ENCODE measurements at places on chromosomes 12 and 14. TPM values are rescaled to one million over a fixed set of nuclear protein-coding genes. Genes with fewer than 3 reads are reported as not detected.

Gene MIP
- 0.15 TPM for total RNA-seq

Gene PHETA1
- 3.9 TPM for total RNA-seq

Gene PRPH
- not detected for total RNA-seq

Gene GPX2
- total RNA-seq: not detected

Gene FAM161B
- total RNA-seq: 4.0 TPM

Gene SPRYD4
- 1.4 TPM for total RNA-seq

Gene FBRSL1
- 3.2 TPM for total RNA-seq

Gene RDH12
- 0.20 TPM for total RNA-seq

Gene EDDM3A
- total RNA-seq: not detected

Gene RNASE3
- total RNA-seq: not detected

Gene GRIN2B
- not detected for total RNA-seq

Gene GALNT8
- total RNA-seq: not detected

- no peak for DNase-seq
Observed at GRCh38 chr14:104267895-104268294, 129.5 kb downstream of the KIF26A start.

- DNase-seq: no peak
Observed at GRCh38 chr12:130665753-130666152, 50.3 kb downstream of the RIMBP2 start.

GRCh38 chr12:64332938-64333337, 57.6 kb downstream of the C12orf56 start:
- DNase-seq: no peak

DNA sequence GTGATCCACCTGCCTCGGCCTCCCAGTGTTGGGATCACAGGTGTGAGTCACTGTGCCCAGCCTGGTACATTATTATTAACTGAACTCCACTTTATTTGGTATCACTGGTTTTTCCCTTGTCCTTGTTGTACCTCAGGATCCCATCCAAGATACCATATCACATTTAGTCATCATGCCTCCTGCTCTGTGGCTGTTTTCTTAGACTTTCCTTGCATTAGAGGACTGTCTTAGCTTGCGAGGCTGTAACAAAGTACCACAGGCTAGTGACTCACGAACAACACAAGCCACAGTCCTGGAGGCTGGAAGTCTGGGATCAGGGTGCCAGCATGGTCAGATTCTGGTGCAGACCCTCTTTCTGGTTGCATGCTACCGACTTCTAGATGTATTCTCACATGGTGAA, 12.2 kb downstream of the KLC1 start:
- DNase-seq: peak; percentile 89

- DNase-seq: no peak
Observed at GRCh38 chr12:27387473-27387872, 54.8 kb downstream of the BMAL2 start.

DNA sequence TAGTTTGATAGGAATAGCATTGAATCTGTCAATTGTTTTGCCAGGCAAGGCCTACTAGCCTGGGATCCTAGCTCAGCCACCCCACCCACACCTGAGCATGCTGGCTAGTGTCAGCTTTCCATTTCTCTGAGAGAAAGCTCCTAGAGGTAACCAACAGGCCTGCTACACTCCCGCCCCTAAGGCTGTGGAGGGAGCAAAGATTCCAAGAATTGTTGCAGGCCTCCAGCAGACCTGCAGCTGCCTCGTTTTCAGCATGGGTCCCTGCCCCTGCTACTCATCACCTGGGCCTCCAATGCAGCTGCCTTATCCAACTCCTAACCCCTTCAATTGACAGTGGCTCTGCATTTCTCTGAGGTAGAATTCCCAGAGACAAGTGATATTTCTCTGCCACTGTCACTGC, 852.4 kb upstream of the MDGA2 start:
- no peak for DNase-seq

GRCh38 chr14:70909733-70910614, 2.7 kb downstream of the PCNX1 start:
- DNase-seq: no peak

GRCh38 chr14:77667331-77667730, 40.5 kb downstream of the ALKBH1 start:
- no peak for DNase-seq

GRCh38 chr12:15044471-15044870, 71.6 kb downstream of the PDE6H start:
- peak; percentile 11 for DNase-seq

DNA sequence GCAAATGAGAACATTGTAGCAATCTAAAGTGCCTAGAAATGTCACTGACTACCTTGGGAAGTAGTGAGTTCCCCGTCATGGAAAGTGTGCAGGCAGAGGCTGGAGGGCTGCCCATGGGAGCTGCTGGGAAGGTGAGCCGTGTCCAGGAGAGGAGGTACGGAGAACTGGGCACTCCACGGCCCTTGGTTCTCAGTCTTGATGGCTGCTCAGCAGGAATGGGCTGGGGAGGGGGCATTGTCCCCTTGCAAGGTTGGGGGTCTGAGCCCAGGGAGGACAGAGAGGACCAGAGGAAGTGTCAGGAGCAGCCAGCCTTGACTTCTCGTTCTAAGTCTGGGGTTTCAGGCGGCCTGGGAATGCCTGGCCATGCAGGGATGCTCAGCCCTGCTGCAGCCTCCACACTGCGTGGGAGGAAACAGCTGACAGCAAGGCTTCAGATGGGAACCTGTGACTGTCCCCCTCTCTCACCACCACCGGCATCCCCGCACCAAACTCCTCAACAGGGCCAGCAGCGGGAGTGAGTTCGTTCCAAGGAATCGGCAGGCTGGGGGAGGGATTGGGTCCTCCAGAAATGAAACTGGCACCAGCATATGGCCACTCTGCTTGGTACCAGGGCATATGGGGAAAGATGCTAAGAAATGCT, 140.2 kb downstream of the BCL11B start:
- no peak for DNase-seq

DNA sequence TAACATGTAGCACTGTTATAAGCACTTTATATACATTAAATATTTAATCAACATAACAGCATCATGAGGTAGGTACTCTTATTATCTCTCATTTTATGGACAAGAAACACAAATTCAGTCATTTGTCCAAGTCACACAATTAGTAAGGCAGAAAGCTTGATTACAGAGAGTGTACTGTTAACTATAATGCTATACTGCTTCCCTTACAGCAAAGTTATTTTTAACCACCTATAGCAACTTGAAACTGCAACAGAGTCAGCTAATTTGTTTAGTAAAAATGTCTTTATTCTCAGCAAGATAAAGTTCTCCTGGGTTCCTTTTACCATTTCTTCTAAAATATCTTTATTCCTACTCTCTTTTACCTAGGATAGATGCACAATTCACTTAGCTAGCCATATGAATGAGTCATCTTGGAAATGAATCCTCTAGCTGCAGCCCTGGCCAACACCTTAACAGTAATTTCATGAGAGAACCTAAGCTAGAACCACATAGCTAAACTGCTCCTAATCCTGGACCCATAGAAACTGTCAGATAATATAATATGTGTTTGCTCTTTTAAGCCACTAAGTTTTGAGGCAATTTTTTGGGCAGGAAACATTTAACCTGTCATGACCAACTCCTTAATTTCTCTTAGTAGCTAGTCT, 90.2 kb upstream of the HECTD1 start:
- peak; percentile 39 for DNase-seq

DNA sequence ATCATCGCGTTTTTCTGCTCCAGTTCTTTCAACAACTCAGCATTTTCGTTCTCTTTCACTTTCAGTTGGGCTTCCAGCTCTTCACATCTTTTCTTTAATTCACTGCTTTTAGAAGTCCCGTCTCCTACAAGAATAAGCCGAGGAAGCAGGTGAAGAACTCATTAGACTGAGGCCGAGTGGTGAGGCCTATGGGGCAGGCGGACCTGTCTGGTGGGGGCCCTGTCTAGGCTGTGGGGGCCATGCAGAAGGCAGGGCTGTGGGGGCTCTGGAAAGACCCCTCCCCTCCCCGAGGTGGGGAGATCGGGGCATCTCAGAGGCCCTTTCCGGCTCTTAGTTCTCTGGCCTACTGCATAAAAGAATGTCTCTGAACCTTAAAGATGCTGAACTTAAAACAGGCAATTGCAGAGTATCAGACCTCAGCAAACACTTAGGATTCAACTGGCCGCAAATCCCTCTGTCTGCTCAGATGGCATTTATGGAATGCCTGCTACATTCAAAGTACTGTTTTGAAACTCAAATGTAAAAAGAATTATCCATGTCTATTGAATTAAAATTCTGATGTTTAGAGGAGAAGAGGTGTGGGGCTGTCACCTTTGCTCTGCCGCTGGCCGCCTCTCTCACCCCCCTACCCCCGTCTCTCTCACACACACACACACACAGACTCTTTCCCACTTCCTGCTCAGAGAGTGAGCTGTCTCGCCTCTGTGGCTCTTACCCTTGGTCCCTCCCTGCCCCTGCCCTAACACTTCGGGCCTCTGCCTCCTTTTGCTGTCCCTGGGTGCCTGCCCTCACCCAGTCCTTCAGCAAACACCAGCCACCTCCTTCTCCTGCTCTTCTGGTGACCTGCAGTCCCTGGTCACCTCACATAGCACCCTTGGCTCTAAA, 34.7 kb downstream of the CCDC92 start:
- no peak for DNase-seq

DNA sequence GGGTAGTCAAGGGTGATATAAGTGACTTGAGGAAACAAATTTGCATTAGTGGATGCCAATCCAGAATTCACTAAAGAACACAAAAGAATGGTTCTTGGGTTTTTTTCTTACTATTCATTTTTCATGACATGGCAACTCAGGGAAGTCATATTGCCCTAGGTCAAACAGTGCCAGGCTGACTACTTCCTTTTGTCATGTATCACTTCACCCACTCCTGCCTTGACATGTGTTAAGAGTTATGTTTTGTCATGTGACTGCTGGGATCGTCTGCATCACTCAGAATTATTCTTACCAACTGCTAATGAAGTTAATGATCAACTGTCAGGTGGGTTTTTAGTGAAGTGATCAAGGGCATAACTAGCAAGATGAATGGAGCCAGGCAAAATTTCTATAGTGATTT, 74.2 kb downstream of the PRORP start:
- DNase-seq: peak; percentile 29

DNA sequence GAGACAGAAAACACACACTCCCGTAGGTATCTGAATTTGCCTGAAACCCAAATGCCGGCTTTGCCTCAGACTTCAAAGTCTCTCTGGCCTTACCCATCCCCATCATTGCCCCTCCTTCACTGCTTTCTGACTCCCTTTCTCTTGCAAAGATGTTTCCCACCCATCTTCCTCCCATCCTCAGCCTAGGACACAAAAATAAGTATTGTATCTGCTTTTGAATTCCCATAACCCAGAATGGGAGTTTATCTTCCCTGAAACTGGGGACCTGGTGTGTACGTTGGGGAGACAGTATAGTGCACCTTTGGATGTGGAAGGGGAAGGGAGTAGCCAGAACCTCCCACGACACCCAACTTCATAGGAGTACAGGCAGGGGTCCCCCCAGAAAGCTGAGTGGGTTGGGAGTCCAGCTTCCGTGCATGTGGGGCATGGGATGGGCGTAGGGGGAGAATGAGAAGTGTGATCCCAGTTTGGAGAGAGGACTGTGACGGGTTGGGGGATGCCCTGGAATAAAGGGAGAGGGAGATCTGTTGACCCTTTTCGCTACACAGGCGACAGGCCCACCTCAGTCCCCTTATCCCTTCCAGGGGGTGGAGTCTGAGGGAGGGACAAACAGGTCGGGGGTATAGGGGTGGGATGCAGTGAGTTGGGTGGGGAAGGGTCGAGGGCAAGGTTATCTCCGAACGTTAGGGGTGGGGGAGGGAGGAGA, 488 bp upstream of the KIF5A start:
- DNase-seq: no peak

- no peak for DNase-seq
Observed at GRCh38 chr12:129540249-129540648, 363.6 kb downstream of the TMEM132D start.

DNA sequence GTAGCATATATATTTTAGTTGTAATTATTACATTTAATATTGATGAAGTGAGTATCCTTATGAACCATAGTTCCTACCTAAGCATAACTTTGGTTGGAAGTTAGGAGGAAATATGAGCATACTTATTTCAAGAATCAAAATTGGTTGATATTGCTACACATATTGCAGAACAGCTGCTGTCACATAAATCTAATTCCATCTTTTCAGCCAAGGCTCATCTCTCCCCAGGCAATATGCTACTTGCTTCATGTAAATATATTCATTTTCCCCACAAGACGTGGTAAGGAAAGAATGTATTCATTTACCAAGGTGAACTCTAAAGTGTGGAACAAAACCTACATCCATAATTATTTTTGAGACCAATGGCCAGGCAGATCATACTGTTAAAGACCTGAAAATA, 62.5 kb upstream of the HIF1A start:
- no peak for DNase-seq

- DNase-seq: no peak
Observed at GRCh38 chr12:46792925-46793324, 32.9 kb downstream of the SLC38A4 start.

DNA sequence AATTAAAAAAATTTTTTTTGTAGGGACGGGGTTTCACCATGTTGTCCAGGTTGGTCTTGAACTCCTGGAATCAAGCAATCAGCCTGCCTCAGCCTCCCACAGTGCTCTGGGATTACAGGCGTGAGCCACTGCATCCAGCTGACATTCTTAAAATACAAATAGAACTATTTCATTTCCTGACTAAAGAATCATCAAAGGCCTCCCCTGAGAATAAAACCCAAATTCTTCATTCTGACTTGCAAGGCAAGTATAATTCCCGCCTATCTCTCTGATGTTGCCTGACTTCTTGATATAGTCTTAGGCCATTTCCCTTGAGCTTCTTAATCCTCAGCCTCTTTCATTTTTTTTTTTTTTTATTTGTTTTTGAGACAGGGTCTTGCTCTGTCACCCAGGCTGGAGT, 4.4 kb upstream of the BICD1 start:
- DNase-seq: no peak

DNA sequence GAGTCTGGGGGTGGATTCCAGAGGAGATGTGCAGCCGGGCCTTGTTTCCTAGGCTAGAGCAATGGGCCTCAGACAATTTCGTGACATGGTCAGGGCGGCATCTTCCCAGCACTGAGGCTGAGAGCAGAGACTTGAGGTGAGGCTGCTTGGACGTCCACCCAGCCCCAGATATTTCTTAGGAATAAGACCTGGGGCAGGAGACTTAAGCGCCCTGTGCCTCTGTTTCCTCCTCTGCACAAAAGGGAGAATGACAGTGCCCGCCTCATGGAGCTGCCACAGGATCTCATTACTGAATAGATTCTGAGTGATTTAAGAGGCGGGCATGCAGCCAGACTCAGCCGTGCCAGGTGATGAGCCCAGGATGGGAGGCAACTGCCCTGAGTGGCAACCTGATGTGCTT, 297.9 kb upstream of the SFSWAP start:
- DNase-seq: no peak

- no peak for DNase-seq
Observed at GRCh38 chr12:108379823-108380222, 40.7 kb upstream of the CMKLR1 start.

GRCh38 chr14:102878174-102878969, 44.1 kb upstream of the AMN start:
- DNase-seq: no peak

DNA sequence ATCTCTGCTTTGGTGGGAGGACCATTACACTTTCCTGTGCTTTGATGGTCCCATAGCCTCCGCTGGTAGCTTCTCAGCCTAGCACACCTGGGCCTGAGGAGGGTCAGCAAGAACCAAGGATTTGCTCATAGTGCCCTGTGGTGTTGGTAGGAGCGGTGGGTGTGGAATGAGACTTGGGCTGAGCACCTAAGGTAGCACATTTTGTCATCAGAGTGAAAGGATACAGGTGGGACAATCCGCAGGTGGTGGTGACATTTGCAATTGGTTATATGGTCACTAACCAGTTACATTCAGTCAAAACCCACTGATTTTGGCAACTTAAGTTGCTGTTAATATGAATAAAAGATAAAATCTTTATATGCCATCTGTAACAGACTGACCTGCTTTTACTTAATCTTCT, 46.7 kb downstream of the TTC6 start:
- DNase-seq: no peak

- DNase-seq: no peak
Observed at GRCh38 chr12:26203167-26203780, 7.9 kb downstream of the SSPN start.

Data from M059J (cell line).